Activated CD4-positive, alpha-beta T cell treated with anti-CD3 and anti-CD28 coated beads, Interleukin-2, amount 50 U/mL, for 24 hours (primary cell): ENCODE measurements at places on chromosomes 6 and 20.

- no peak for DNase-seq
These were observed 14.7 kb downstream of the GINM1 start for GRCh38 chr6:149580880-149581279.

DNA sequence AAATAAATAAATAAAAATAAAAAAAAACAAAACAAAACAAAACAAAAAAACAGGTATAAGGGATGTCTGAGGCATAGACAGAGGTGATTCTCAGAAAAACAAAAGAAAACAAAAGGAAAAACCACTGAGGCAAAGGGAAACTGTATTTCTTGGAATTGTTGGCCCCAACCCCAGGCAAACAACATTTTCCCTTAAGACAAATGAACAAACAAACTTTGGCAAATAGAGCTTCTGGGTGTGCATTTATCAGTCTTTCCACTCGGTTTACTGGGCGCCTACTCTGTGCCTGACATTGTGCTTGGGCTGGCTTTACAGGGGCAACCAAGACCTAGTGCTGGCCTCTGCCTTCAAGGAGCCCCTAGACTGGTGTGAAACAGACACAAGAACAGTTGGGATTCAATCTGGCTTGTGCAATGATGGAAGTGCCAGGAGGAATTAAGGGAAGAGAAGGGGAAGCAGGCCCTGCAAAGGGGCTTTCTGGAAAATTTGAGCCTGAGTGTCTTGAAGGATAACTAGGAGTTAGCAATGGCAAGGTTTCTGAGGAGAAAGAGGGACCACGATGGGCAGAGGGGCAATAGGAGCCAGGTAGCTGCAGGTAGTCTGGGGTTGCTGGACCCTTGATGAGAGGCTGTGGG is 33.8 kb upstream of the IER3 start:
- no peak for DNase-seq

GRCh38 chr6:88708197-88708744 is 255.1 kb downstream of the RNGTT start:
- no peak for DNase-seq

GRCh38 chr20:41769592-41770018 is 151.4 kb upstream of the CHD6 start:
- DNase-seq, result no peak

- no peak for DNase-seq
These were observed 12.8 kb upstream of the SERPINB1 start for GRCh38 chr6:2854396-2854982.

DNA sequence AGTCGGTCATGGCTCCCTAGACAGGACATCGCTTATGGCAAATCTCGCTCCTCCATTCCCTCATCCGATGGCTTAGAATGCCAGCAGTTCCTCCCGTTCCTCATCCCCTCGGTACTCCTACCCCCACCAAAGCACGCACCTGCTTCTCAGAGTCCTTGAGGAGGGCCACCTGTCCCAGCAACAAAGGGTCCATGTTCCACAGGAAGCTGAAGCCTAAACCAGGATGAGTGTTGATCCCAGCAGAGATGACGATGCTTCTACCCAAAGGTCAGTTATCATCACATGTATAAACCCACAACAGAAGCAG is 111.2 kb downstream of the THBS2 start:
- DNase-seq, result no peak

DNA sequence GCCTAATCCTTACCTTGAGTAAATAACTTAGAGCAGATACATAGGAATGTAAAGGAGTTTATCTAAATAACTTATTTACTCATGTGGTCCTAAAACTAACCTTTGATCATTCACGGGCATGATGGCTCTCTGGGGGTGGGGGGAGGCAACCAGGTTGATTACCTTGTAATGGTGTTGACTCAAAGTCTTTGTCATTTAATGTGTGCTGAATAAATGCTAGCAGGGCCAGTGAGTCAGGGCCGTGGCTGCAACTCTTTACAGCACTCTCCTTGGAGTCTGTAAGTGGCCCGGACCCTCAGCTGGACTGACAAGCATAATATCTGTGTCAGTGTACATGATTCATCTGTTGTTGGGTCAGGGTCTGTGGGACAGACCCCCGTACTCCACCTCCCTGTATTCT is 203.0 kb downstream of the EPM2A start:
- DNase-seq, result no peak

DNA sequence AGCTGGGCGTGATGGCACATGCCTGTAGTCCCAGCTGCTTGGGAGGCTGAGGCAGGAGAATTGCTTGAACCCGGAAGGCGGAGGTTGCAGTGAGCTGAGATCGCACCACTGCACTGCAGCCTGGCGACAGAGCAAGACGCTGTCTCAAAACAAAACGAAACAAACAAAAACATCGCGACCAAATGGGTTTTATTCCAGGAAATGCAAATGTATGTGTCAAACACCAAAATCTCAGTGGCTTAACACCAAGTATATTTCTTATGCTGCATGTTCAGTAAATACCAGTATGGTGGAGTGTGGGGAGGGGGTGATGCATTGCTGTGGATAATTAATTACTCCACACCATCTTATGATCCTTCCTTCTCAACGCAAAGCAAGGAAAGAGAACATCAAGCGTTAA is 28.1 kb downstream of the ACTR5 start:
- DNase-seq, result no peak

- DNase-seq, result no peak
These were observed 174.0 kb downstream of the RNF144B start for GRCh38 chr6:18561037-18561750.

DNA sequence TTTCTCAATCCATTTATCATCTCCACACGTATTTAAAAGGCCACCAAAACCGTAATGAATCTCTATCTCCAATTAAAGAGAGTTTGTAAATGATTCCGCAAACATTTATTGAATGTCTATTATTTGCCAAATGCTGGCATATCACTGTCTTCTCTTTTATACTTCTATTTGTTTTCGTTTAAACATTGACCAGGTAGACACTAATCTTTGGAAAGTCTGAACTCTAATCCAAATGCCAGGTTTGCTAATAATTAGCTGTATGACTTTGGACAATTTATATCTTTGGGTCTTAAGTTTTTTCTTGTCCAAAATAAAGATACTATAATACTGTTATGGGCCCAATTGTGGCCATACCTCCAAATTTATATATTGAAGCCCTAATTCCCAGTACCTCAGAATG is 299.2 kb upstream of the TBX18 start:
- DNase-seq, result no peak

DNA sequence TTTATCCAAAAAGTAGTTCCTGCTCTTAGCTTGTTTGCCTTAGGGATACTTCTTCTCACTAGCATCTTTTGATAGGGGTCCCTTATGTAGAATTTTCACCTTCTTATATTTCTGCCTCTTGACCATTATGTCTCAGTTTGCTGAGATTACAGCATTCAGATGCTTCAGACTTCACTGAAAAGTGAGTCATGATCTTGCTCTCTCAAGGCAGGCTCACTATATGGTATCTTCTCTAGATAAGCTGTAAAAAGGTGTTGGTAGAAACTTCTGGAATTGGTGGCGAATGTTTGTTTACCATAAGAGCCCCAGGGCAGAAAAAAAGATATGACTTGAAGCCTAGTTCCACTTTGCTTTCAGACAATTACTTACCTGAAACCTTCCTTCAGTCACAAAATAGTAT is 19.7 kb downstream of the GTPBP2 start:
- no peak for DNase-seq

DNA sequence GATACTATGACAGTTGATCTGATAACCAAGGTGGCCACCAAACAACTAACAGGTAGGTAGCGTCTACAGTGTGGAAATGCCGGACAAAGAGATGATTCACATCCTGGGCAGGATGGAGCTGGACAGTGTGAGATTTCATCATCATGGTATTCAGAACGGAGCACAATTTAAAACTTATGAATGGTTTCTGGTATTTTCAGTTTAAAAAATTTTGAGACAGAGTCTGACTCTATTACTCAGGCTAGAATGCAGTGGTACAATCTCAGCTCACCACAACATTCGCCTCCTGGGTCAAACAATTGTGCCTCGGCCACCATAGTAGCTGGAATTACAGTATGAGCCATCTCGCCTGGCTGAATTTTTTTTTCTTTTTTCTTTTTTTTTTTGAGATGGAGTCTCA is 43.8 kb downstream of the CEP57L1 start:
- DNase-seq, result no peak

DNA sequence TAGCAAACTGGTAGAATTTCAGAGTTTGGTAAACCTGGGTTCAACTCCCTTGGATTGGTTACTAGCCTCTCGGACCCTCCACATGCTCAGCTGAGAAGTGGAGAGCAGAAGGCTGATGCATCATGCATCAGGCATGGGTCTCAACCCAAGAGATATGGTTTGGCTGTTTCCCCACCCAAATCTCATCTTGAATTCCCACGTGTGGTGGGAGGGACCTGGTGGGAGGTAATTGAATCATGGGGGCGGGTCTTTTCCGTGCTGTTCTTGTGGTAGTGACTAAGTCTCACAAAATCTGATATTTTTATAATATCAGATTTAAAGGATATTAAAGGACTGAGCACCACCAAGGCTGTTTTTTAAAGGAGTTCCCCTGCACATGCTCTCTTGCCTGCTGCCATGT is 75.1 kb downstream of the PPP1R3G start:
- DNase-seq, result no peak

- no peak for DNase-seq
These were observed 12.3 kb downstream of the BTBD3 start for GRCh38 chr20:11929947-11930346.

- no peak for DNase-seq
These were observed 32.9 kb upstream of the PDE10A start for GRCh38 chr6:165695722-165696515.

GRCh38 chr6:39206250-39206721 is 23.0 kb downstream of the KCNK5 start:
- no peak for DNase-seq

DNA sequence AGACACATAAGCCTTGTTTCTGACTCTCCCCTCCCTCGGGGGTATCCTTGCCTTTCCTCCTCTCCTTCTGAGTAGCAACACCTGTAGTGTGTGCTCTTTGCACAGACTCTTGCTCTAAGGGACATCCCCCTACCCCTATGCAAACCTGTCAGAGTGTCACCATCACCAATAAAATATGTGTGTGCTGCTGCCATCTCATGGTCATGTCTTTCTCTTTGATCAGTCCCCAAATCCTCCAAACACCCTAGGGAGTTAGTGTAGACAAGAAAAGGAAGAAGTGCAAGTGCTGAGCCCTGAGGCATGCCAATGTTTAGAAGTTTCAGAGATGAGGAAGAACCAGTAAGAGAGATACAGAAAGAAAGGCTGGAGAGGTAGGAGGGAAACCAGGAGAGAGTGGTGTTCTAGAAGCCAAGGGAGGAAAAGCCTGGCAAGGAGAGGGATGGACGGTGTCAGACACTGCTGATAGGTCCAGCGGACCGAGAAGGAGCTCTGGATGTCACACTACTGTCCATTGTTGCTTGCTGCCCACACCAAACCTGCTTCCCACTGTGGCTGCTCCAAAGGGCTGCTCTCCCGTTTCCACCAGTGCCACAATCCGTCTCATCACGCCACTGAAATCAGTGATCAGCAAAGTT is 16.4 kb downstream of the TRMT6 start:
- no peak for DNase-seq

DNA sequence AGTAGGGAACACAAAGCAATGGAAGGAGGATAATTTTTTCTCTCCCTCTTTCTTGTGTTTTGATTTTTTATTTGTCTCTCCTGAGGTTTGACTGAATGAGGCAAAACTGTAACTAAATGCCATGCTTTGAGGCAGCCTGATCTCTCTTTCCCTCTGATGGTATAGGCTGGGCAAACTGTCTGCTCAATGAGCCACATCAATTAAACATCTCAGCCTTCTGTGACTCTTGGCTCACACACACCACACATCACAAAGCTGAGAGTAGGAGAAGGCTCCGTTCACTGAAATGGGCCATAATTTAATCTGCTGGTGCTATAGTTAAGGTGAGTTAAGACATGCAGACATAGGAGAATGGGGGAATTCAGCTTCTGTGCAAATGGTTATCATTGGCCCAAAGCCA is 28.1 kb upstream of the SCGN start:
- DNase-seq, result no peak

- no peak for DNase-seq
These were observed 107.5 kb downstream of the TMEM170B start for GRCh38 chr6:11645016-11645415.

DNA sequence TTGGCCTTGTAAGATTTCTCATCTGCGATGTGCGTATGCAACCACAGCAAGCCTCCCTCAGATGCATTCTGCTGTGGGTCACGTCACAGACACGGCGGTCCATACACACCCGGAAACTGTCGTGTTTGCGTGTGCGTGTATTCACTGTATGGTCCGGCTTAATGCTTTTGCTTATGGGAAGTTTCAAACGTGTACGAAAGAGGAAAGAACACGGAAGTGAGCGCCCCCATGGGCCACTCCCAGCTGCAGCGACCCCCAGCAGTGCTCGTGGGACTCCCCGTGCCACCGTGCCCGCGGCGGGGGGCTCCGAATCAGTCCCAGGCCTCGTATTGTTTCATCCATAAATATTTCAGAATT is 10.2 kb downstream of the DLL1 start:
- DNase-seq, result no peak

DNA sequence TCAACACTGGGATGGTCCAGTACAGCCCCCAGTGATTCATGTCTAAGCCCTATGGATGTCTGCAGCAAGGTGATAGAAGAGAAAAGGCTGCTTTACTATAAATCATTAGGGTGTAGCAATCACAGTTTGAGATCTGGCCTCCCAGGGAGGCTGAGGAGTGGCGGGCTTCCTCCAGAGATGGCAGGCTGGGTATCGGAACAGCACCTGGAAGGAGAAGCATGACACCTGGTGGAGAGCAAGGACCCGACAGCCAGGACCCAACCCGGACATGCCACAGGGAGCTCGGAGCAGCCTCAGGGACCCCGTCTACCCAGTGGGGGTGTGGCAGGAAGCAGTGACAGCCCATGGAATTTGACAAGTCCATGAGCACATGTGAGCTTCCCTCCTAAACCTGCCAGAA is 114.8 kb upstream of the CD93 start:
- no peak for DNase-seq

DNA sequence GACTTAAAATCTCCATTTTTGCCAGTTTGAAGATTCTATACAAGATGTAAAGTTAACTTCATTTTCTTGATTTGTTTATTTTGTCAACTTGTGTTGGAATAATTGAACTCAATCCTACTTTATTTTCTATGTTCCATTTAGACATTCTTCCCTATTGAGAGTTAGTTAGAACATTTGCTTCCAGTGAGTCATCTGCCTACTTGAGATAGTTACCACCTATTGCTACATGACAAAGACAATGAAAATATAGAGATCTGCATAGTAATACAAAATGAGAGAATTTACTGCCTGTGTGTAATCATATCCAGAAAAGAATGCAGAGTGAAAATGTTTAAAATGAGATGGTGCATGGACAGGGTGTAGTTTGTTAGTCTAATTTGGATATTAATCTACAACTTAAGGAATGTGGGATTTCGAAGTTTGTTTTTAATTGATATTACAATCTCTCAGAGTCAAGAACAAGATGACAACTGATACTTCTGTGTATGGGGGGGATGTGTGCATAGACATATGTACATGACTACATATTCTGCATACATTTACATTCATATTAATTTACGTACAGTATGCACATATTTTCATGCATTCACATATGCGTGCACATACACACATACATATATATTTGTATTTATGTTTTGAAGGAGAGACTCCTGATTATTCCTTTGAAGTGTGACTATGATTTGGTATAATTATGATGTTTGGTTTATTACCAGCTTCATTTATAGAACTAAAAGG is 420.1 kb downstream of the NKAIN2 start:
- no peak for DNase-seq
